ENCODE measurements at places on chromosomes 12 and 14.

DNA sequence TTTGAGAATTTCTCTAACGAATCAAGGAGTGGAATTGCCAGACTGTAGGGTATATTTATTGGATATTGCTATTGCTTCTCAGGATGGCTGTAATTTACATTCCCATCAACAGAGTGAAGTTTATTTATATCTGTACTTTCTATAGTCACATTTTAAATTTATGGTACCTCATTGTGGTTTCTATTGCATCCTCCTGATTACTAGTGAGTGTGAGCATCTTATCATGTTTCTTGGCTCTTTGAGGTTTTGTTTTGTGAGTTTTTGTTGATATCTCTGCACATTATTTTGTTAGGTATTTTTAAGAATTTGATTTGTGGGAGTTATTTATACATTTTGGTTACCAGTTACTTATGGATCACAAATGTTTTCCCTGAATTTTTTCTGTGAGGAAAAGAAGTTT lies 13.9 kb downstream of the DNM1L start:
- DNase-seq: no peak

DNA sequence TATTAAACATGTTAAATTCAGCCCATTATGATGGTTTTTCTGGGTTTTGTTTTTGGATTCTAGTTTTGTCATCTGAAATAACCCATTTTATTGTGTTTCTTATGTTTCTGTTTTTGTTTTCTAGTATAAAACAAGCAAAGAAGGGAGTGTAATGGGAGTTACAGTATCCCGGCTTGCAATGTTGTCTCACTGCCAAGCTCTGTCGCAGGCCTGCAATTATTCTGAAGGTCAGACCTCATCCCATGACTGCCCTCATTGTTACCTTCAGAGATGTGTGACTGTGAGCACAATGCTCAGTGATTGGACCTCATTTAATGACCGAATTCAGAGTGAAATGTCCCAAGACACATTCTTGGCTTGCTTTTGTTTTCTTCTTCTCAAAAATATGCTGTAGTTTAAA lies 73.0 kb upstream of the ATF1 start:
- no peak for DNase-seq

DNA sequence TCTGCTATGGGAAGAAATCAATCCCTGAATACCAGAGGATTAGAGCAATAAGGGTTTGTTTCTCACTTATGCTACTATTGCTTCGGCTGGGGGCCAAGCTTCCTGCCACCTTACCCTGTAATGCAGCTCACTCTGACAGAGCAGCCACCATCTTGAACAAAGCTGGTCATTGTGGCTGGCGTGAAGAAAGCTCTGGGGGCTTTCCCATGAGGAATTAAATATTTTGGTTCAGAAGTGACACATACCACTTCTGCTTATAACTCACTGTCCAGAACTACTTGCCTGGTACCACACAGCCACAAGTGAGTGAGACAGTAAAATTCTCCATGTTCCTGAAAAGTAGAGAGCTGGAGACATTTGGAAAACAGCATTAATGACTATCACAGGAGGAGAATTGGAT lies 82.6 kb downstream of the GALNT8 start:
- DNase-seq: no peak

DNA sequence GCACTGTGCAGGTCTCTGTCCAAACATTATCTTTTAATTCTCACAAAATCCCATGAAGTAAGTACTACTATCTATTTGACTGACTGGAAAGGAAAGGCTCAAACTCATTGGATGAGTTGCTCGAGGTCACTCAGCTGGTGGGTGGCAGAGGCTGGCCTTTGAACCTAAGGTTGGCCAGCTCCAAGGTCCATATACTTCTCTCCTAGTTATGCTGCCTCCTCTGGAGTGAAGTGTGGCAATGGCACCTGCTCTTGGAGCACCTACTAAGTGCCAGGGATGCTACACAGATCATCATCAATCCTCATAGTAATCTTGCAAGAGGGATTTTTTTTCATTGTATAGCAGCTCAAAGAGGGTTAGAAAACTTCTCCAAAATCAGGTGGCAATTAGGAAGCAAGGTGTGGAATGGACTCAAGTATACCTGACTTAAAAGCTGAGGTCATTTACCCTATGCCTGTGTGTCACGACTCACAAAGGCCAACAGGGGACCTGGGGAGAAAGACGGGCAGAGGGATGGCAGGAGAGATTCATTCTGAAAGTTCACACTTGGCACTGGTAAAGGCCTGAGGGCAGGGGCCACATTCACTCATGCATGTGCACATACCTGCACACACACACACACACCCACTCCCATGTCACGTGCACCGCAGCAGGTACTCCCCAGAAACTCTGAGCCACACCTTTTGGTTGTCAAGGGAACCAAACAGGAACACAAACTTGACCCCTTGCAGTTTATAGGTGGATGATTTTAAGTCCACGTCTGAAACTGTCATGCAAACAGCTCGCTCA lies 146.4 kb downstream of the FOXN3 start:
- no peak for DNase-seq

DNA sequence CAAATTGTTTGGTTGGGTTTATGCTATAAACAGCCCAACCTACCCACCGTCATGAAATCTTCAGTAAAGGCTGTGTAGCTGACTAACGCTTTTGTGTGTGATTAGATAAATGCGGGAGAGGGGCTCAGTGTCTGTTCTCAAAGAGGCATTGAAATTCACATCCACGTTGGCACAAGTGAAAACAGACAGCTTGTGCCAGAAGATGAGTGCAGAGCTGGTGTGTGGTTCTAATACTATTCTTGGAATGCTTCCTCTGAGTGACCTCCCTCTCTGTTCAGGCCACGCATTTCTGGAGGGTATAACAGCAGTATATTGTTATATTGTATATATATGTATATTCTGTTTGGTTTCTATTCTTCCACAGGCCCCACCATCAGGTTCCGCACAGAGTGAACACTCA lies 263.8 kb downstream of the APAF1 start:
- DNase-seq: no peak

DNA sequence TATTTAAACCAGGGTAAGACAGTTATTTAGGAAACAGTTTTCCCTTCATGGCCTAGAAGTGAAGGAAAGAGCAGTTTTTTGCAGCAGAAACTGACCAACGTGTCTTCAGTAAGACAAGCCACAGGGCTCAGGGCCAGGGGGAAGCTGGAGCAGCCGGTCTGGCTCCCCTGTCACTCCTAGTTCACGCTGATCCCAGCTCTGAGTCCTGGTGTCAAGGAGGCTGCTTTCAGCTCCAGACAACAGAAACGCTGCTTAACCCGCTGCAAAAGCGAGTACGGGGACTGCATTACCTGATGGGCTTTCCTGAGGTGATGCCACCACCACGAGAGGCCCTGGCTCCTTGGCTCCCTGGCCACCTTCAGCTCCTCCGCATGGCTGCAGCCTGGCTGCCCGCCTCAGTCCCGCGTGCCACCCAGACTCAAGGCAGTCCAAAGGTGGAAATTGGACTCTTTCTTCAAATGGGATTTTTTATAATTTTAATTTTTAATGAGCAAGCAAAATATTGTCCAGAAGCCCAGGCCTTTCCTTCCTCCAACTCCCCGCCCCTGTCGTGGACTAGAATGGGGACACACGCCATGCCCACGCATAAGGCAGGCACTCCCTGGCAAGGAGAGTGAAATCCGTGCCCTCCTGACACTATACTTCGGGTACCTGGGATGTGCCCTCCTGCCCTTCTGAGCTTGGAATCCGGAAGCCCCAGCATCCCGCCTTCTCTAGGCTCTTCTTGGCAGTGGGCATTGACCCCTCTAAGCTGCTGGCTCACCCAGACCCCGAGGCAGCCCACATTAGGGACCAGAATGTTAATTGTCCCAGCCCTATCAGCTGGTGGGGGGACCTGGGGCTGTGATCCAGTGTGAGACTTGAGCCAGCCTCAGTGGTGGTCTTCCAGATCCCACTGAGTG lies 85.0 kb downstream of the PAPOLA start:
- DNase-seq: no peak

- no peak for DNase-seq
These were observed 25.3 kb downstream of the DTX1 start for GRCh38 chr12:113081873-113082272.

- no peak for DNase-seq
These were observed 128.7 kb downstream of the KCNH5 start for GRCh38 chr14:62916551-62916950.

DNA sequence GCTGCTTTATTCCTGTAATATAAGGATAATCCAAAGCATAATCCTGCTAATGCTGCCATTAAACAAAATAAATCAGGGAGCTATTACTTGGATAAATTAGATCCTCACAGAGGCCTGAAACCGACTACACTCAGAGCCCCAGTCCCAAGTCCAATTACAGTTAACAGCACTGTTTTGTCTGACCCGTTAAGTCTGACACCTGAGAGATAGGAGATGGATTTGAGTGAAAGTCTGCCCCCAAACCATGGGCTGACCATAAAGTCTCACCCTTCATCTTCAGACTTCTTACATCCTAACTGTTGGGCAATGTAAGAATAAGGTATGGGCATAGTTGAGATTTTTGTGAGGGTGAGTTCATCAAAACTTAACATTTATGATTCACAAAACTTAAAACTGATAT lies 181.7 kb downstream of the PLCZ1 start:
- DNase-seq: no peak

DNA sequence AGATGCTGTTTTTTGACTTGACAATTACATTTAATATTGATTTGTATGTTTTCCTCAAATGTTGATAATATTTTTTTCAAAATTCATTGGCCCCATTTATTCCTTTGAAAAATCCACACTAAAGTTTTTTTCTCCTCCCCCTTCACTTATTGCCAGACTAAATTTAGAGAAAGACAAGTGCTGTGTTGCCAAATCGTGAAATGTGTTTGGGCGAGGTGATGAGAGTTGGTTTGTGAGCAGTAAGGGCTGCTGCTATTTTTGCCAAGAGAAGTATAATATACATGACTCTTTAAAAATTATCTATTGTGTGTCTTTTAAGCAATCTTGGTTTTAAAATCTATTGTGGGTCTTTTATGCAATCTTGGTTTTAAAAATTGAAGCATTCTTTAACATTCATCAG lies 188.9 kb downstream of the PPFIA2 start:
- DNase-seq: no peak

DNA sequence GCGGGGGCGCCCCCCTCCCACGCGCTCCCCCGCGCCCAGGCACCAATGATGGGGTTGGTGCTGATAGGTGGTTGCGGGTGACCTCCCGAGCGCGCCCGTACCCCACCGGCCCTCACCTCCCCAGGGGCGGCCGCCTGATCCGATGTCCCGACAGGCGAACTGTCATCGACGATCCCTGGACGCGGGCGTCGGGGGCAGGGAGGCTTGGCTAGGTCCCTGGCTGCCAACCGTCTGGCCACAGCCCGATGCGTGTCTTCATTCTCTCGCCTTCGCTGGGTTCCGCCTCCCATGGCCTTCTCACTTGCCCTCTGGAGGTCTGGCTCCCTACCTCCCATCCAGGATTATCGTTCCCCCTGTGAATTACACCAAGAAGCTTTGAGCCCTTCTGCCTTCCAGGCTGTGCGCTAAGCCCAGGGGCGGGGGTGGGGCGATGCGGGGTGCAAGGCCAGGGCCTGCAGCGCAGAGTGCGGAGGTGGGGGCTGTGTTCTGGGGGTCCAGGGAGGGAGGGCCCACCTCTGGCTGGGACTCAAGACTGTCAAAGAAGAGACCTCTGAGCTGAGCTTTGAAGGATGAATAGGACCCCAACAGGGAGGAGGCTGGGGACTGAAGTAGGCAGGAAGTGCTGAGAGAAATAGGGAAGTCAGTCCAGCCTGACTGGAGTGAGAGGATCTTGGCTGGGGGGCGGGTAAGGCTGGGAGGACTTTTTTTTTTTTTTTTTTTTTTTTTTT lies 7.7 kb upstream of the RACGAP1 start:
- no peak for DNase-seq

GRCh38 chr14:52233693-52234092 lies 33.8 kb upstream of the PTGDR start:
- no peak for DNase-seq

- DNase-seq: no peak
These were observed 237.2 kb downstream of the FBXL14 start for GRCh38 chr12:1357171-1357570.

DNA sequence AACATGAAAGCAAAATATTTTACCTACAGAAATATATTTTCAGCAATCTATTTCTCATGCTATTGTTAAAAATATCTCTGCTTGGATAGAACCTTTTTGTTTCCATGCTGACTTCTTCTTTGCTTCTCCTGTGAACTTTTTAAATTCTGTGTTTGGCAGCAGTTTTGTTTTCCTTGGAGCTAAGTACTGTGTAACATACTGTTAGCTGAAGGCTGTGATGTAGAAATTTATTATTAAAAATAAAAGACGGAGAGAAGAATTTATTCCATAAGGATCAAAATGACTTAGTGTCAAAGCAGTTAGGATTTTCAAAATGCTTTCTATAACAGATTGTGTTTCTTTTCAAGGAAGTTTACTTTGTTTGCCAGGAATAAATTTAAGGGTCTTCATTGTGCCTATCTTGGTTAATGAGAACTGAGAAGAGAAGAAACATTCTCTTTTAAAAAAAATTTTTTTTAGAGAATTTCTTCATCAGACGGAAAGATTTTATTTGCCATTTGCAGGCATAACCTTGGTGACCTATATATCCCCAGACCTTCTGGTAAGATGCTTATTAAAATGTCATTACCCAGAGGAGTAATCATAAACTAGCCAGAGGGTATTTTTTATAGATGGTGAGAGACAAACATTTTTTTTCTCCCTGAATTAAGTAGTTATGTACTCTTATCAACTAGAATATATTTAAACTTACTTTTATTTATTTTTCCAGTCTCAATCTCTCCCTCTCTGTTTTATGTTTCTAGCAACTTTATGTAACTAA lies 147.1 kb upstream of the SLCO1C1 start:
- no peak for DNase-seq

- DNase-seq: no peak
These were observed 15.4 kb upstream of the MIA2 start for GRCh38 chr14:39218171-39218769.

- DNase-seq: no peak
These were observed 240.4 kb downstream of the ASCL1 start for GRCh38 chr12:103197725-103198388.

DNA sequence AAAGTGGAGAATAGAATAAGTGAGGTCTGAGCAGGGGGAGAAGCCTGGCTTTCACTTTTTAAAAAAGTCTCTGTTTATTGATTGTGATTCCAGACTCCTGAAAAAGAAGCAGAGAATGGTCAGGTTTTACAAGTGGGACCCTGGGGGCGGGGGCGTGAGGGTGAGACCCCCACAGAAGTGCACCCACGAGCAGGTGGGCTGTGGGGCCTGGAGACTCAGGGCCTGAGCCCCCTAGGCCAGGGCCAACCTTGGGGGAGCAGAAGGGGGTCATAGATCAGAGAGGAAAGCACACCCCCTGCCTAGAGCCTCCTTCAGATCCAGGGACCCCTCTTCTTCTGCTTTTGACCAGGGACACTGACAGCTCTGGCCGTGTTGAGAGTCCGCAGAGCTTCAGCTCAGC lies 180.3 kb downstream of the ADGRD1 start:
- DNase-seq: no peak
